Right ventricle myocardium superior (tissue), 1 donor: ENCODE measurements at places on chromosomes 7 and 10.
A peak's percentile ranks its signal among the peaks of the same experiment; 100 is the strongest.

DNA sequence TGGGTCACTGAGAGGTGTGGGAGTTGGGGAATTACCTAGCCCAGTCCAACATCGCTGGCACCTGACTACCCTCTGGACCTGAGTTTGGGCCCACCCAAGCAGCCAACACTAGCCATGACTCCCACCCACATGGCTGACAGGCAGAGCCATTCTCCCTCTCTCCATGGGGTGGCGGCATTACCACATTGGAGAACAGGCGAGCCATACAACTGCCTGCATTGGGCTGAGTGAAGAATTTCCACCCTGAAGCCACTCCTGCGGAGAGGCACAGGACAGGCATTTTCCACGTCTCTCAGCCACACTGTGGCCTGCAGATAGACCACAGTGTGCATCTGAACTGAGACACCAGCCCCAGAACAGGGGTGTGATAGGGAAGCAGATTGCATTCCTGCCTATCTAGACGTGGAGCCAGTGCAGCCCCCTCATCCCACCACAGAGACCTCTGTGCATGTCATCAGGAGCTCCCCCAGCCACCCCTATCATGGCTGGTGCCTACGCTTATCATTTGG, 58.2 kb upstream of the ANTXRL start:
- DNase-seq, result peak; percentile 77

GRCh38 chr7:2812114-2812487, 32.0 kb downstream of the GNA12 start:
- no peak for DNase-seq

DNA sequence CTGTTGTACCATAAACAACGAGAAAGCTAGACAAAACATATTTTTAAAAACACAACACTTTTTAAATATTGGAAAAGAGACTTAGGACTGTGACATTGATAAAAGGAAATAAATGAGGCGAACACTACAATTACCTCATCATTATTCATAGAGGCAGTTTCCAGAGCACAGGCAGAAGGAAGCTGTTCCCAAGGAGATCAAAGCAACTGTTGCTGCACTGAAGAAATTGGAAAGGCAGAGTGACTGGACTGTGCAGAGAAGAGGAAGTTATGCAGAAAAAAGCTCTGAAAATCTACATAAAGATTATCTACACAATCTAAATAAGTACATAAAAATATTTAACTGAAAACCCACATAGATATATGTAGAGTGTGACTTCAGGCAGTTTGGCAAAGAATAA, 32.8 kb downstream of the MYO3A start:
- DNase-seq, result no peak

GRCh38 chr7:81111781-81112540, 193.1 kb upstream of the SEMA3C start:
- DNase-seq, result no peak

DNA sequence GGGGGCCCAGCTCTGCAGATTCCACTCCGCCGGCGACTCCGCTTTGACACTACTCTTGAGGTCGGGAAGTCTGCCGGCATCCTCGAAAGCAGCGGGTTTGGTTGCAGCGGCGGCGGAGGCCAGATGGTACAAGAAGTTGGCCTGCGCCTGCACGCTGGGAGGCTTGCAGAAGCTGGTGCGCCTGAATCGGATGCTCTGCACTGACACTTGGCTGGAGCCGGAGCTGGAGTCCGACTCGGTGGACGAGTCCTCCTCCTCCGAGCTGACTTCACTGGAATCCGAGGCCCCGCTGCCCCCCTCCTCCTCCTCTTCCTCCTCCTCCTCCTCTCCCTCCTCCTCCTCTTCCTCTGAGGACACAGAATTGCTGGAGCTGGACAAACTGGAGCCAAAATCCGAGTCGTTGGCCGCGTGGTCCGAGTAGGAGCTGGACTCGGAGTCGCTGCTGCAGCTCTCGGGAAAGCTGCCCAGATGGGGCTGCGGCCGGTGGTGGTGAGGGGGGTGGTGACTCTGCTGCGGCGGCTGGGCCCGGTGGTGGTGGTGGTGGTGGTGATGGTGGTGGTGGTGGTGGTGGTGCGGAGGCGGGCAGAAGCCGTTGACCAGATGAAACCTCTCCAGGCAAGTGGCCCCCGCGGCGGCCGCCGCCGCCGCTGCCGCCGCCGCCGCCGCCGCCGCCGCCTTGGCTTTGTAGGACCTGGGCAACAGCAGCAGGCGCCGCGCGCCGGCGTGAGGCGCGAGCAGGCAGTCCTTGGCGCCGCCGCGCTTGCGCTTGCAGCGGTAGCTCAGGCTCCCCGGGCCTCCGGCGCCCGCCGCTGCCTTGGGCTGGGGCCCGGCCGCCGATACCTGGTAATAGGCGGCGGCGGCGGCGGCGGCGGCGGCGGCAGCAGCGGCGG, 9.0 kb downstream of the SKIDA1 start:
- peak; percentile 80 for DNase-seq

DNA sequence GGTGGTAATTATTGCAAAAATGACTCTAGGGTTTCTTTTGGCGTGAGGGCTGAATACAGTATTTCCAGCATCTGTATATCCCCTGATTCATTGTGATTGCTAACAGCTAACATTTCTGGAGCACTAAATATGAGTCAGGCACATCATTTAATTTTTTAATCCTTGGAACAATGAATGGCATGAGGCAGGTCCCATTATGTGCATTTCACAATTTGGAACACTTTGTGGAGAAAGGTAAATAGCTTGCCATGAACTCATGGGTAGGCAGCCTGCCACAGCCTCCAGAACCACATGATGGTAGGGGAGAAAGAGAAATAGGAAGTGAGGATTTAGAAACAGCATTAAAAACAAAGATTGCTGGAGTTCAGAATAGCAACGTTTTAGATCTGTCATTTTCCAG, 1.7 kb downstream of the NPTX2 start:
- no peak for DNase-seq

DNA sequence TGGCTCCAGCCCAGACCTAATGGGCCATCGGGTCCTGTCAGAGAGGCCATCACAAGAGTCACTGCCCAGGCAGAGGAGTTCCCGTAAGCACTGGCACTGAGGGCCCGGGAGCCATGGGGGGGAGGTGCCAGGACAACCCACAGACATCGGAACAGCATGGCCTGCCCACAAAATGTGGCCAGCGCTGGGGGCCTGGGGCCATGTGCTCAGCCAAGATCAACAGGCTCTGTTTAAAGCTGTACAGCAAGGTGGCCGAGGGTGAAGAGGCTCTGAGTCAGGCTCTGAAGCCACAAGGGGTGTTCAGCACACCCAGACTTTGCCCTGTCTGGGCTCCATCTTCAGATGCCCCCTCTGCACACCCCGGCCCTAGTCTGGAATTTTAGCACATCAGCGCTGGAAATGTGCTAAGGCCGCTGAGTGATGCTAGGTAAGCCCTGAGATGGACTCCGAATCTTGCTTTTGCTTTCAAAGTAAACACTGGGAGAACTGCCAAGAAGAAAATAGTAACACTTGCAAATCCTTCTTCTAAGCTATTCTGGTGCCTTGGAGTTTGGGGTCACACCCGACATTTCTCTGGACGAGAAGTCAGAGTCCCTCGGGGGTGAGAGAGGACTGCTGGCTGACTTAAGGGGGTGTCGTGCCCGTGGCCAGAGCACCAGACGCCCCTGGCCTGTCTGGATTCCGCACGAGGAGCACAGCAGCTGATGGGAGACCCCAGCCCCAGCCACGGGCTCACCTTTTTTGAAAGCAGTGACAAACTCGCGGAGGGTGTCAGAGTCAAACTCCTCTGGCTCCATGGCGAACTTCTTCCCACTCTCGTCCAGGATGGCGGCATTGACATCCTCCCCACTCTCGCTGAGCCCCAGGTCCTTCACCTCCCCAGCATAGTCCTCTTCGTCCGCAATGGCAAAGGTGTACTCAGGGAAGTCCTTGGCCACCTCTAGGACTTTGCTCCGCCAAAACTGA, 23.6 kb downstream of the PDIA4 start:
- peak; percentile 32 for DNase-seq

GRCh38 chr10:119006451-119007210, 22.9 kb upstream of the NANOS1 start:
- DNase-seq, result no peak

- DNase-seq, result no peak
Observed at GRCh38 chr10:10460451-10460850, 557.2 kb upstream of the CELF2 start.

DNA sequence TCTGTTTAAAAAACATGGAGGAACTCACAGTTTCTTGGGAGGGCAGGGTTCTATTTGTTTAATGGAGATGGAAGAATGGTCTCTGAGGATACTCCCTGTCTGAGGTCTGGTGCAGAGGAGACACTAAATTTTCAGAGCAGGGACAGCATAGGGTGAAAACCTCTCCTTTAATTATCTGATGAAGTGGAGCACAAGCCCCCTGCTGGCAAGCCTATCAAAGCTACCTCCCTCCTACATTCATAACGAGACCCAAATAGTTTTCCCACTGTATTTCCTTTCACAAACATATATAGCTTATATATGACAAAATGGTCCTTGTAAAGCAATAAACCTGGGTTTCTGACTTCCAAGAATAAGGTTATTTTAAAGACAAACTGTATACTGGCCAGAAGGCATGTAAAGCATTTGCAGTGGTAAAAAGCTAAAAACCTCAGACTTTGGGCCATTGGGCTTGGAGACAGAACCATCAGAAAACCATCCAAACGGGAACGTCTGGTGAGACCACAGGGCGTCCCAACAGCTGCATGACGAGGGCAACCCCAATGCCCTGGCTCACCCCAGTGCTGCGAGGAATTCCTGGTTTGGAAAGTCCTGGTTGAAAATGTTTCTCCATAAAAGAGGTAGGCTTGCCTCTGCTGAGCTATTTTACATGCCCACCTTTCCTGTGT, 201.3 kb downstream of the FANK1 start:
- DNase-seq, result no peak

- no peak for DNase-seq
Observed at GRCh38 chr7:134075799-134076198, 51.3 kb upstream of the LRGUK start.

GRCh38 chr10:7944215-7944480, 110.3 kb upstream of the GATA3 start:
- DNase-seq, result no peak

GRCh38 chr7:24743471-24743870, 13.8 kb downstream of the GSDME start:
- no peak for DNase-seq

GRCh38 chr7:13886356-13886755, 103.1 kb downstream of the ETV1 start:
- DNase-seq, result no peak

DNA sequence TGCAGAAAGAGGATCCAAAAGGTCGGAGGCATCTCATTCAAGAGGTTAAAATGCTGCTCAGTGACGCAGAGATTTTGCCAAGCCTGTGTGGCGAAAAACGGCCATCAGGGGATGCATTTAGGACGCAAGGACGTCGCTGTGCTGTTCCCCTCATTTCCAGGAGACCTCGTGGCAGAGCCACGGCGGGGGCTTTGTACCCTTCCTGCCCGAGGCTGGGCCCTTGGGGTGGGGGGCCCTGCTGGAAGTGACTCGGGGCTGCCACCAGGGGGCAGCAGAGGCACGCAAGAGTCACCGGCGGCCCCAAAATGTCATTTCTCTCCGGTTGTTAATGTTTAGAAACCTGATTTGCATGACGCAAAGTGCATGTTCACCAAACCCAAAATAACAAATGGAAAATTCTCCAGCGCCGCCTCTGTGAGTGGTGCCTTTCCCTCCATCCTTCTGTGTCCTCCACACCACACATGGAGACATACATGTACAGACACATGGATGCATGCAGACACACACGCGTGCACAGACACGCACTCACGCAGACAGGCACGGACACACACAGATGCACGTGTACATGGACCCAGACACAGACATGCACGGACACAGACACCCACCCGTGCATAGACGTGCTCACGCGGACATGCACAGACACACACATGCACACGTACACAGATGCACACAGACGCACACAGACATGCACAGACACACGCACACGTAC, 51.0 kb upstream of the NKX6-2 start:
- DNase-seq, result no peak

GRCh38 chr10:114167985-114168384, 6.0 kb downstream of the CCDC186 start:
- DNase-seq, result no peak

GRCh38 chr10:10279906-10280305, 737.8 kb upstream of the CELF2 start:
- no peak for DNase-seq

GRCh38 chr7:27095897-27096767, at the start of gene HOXA1:
HOXA1 (minus strand) TSS chr7:27096000; CDS start chr7:27095912, 88 bp downstream.
- DNase-seq, result peak; percentile 81

DNA sequence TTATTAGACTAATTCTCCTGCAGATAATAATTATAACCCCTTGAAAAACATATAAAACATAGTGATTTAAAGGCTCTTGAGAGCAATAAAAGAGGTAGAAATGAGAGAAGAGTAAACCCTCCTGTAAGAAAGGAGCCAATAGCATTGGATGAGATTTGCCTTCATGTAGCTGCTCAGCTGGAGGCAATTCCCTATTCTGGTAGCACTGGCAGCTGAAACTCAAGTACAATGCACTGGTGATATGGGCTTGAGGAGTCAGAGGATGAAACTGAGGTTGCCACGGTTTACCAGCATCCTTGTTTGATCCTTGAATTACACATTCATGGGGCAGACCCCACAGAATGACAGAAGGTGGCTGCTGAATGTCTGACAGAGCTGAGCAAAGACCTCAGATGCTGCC, 76.4 kb downstream of the CTTNBP2 start:
- DNase-seq, result no peak

GRCh38 chr10:86298501-86299001, 68.0 kb downstream of the GRID1 start:
- no peak for DNase-seq

GRCh38 chr10:6470894-6471618, 109.0 kb downstream of the PRKCQ start:
- DNase-seq, result no peak

DNA sequence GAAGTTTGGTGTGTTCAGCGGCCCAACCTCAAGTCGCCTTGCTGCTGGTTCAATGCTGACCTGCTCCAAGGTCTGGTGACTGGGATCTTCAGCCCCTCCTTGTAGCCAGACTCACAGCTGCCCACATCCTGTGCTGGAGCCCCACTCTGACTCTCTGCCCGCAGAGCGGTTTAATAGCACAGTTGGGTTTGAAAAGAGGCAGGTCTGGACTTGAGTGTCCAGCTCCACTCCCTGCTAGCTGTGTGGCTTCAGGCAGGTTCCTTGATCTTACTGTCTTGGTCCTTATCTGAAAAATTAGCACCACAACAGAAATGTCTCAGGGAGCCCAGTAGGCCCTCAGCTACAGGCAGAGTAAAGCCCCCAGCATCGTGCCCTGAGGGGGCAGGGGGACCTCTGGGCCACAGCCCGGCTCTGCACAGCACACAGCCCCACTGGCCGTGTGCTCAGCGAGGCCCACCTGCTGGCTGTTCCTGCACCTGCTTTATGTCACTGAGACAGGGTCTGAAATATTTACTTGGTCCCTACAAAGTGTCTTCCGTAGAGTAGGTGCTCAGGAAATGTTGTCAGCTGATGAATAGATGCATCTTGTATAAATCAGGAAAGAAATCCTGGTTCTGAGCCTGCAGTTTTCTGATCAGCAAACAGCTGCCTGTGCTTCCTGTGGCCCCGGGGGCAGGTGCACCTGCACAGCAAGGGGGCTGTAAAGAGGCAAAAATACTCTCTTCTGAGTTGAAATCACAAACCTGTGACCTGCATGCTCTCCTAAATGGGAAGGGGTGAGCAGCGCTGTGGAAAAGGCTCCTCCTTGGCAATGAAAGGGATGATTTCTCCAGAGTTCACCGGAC, 155.5 kb downstream of the SVIL start:
- no peak for DNase-seq
